GF-D8 (cell line): ENCODE measurements at places on chromosomes 6 and 20.

DNA sequence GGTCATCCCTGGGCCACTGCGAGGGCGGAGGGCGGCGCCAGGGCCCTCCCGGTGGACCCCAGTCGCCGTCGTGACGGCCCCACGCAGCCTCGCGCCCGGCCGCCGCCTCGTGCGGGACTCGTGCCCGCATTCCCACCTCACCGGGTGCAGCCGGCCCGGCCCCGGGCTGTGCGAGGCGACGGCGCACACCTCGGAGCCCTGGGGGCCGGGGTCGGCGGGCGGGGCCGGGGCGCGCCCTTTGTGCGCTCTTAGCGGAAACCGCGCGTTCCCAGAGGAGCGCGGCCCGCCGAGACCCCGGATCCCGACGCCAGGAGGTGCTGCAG is 5.5 kb upstream of the DLL1 start:
- DNase-seq, result no peak

DNA sequence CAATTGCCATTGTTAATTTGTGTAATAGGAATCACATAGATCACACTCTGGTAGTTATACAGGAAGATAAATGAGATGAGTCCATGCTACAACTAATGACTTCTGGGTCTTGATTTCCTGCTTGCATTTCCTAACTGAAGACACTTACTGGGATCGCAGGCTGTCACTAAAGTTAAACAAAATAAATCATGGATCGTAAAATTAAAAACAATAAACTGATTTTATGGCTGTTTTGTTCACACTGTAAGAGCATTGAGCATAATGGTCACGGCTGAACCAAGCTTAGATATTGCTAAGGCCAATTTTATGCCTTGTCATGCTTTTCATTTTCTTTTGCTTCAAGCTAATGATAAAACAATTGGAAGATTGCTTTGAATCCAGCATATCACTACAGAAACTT is 332.5 kb upstream of the CITED2 start:
- no peak for DNase-seq

DNA sequence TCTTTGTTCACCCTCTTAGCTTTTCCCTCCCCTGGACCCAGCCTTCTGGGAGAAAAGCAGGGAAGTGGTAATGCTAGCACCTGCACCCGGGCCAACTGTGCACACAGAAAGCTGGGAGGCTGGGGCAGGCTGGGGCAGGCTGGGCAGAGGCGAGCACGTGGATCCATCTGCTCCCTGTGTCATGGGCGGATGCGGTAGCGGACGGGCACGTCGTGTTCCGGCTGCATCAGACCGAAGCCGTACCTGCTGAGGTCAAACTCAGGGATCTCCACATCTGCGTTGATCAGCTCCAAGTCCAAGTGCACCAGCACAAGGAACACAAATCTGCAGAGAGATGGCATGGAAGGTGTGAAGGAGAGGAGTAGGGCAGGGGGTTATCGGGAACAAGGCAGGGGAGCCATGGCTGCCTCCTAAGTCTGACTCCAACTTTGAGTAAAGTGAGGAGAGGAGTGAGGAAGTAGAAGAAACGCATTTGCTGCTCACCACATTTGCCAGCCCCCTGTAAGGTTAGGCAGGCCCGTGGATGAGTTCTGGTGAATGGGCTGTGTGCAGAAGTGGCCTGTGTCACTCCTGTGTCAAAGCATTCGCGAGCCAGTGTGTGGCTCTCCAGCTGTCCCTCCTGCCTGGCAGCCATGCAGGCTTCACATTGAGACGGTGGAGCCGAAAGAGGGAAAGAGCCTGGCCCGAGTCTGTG is 25.4 kb upstream of the KCNB1 start:
- DNase-seq, result no peak

DNA sequence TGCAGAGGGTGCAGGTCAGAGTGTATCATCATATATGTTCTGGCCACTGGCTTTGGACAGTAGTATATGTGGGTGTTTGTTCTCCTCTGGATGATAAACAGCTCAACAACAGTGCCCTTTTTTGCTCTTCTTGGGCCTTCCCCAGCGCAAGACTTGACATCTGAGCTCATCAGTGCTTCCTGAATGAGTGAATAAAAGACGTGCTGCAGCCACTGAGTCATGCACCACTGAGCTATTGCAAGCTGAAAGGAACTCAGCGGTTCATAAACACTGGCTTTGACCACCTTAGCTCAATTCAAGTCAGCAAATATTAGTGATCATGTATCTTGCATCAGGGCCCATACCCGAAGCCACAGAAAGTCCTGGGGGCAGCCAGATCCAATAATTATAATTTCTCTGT is 105.3 kb upstream of the KCNG1 start:
- DNase-seq, result no peak

- no peak for DNase-seq
Observed at GRCh38 chr20:11248687-11249638, 575.2 kb upstream of the JAG1 start.

GRCh38 chr20:47127999-47128398 is 228.5 kb downstream of the ZMYND8 start:
- DNase-seq, result no peak

DNA sequence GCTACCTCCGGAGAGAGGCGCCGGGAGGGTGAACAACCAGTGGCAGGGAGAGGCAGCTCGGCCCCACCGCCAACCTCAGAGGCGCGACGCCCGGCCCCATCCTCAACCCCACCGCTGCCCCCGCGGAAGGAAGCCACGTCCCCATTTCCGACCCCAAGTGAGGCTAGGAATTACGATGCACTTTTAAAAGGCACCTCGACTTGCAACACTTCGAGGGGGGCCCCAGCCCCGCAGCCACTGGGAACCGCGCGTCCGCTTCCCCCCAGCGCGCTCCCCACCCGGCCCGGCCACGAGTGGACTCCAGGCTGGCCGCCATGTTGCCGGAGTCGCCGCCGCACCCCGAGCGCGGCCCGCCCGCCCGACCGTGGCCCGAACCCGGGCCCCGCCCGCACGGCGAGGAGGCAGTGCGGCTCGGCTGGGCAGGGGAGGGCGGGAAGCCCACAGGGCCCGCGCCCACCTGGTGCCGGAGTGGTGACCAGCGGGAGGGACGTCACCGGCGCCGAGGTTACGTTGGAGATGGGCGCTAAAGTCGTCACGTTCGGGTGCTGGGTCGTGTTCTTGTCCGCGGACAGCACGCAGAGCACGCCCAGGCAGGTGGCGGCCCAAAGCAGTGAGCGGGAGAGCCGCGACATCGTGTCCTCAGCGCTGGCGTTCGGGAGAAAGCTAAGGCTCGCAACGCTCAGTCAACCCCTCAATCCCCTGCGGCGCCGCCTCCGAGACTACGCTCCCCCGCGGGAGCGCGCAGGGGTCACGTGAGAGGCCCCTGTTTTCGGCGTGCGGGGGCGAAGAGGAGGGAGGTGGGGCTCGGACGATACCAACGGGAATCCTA is at the start of gene CD164:
TSS of gene CD164 (minus strand) at position 721 of the 829 bp plus-strand sequence. CDS start at position 632, 89 bp downstream.
- peak; percentile 86 for DNase-seq

DNA sequence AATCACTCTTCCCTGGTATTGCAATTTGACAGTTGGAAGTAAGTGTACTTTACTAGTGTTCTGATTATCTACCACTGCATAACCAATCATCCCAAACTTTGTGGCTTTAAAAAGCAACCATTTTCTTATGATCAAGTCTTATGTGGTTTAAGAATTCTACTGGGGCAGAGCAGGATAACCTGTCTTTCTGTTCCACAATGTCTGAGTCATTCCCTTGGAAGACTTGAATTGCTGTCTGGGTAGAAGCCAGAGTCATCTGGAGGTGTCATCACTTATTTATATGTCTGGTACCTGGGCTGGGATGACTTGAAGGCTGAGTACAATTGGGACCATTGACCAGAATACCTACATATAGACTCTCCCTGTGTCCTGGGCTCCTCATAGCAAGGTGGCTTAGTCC is 644.3 kb downstream of the HDGFL1 start:
- DNase-seq, result no peak

DNA sequence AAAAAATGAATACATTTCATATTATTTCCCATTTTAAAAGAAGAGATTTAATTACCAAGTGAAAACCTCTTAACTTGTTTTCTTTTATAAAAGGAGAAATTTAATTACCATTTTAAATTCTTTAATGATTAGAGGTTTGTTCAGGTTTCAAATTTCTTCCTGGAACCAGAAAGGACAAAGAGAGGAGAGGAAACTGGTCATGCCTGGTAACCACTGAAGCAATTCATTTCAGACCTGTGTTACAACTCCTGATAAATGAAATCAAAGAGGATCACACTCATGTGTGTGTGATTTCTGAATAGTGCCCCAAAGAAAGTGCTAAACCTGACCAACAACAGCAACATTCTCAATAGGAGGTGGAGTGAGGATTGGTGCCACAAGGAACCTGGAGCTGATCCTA is 12.6 kb upstream of the SLPI start:
- no peak for DNase-seq

- DNase-seq, result no peak
Observed at GRCh38 chr6:69594405-69594804, 202.4 kb downstream of the LMBRD1 start.

DNA sequence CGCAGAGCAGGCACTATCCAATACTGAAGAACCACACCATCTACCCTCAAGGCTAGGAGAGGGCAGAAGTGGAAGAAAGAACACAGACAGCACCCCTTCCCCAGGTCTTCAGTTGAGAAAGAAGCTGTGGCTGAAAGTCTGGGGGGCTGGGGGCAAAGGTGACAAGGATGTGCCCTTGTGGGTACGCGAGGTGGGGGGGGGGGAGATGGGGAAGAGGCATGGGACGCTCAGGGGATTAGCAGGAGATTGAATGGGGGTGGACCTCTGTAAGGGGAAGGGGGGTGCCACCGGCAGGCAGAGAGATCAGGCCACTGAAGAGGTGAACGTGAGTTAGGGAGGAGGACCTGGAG is 1.1 kb downstream of the B4GALT5 start:
- DNase-seq, result no peak

DNA sequence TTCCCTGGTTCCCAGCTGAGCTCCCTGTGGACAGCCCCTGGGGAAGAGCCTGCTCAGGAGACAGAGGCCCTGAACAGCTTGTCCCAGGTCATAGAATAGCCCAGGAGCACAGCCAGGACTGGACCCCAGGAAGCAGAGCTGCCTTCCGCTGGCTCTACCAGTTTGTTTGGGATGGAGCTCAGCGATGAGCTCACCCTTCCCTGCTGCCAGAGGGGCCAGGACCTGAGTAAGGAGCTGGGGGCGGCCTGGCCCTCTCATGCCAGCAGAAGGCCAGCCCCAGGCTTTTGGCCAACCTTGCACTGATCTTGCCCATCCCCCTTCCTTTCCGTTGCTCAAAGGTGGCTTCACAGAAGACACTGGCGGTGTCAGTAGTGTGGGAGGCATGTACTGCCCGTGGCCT is 17.5 kb downstream of the MMP24OS start:
- DNase-seq, result no peak

GRCh38 chr6:156474507-156475120 is 302.6 kb upstream of the ARID1B start:
- DNase-seq, result no peak

GRCh38 chr6:35703554-35703953 is 14.8 kb upstream of the FKBP5 start:
- DNase-seq, result no peak

- DNase-seq, result no peak
Observed at GRCh38 chr20:53296451-53297153, 297.0 kb downstream of the ZNF217 start.

GRCh38 chr20:18019068-18019467 is 38.6 kb downstream of the OVOL2 start:
- peak; percentile 6 for DNase-seq

DNA sequence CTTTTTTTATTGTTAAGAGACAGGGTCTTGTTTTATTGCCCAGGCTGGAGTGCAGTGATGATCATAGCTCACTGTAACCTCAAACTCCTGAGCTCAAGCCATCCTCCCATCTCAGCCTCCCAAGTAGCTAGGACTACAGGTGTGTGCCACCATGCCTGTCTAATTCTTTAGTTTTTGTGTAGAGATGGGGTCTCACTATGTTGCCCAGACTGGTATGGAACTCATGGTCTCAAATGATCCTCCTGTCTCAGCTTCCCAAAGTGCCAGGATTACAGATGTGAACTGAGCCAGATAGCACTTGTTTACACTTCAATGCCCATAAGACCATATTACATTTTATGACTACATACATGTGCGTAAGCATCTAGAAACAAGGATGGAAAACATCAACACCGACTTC is 18.1 kb downstream of the EIF2S2 start:
- DNase-seq, result no peak

DNA sequence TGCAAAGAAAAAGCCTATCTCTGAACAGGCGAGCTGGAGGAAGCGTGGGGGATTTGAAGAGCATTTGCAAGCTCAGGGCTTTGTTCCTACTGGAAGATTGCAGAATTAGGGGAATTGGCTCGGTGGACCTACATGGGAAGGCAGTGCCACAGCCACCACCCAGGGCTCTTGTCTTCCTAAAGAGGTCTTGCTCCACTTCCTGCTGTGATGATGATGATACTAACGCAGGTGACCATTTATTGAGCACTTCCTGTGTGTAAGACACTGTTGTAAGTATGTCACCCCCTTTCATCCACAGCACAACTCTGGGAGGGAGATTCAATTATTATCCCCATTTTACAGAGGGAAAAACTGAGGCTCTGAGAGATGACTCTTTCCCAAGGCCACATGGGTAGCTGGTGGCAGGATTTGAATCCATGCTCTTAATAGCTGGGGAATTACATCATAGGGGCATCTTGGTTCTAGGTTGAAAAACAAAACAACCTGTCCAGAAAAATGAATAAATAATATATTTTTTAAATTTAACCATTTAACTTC is 41.2 kb downstream of the BMP7 start:
- DNase-seq, result no peak

GRCh38 chr6:19994909-19995308 is 157.7 kb downstream of the ID4 start:
- DNase-seq, result no peak

GRCh38 chr20:47173596-47174216 is 182.8 kb downstream of the ZMYND8 start:
- DNase-seq, result no peak

DNA sequence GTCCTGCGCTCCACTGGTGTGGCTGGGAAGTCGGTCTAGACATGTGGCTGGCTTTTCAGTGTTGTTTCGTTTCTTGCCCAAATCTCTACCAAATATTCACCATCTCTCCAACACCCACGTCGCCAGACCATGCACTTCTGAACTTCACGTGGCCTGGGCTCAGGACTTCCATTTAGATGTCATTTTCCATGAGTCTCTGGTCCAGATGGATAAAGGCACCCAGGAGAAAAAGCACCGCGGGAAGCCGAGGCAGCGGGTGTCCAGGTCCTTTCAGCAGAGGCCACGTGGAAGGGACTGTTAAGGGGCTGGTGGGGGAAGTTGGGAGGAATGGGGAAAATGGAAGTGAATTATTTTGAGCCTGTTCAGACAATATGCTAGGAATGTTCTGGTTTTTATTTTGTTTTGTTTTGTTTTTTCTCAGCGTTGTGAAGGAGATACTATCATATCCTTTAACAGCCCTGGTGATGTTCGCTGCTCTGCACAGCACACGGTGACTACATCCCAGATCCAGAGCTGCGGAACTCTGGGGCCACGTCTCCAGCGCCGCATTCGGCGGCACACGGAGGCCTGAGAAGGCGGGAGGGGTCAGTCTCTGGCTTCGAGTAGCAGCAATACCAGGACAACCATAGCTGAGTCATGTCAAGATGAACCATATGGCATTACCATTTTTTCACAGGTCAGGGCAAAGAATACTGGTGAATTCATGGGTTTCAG is 230.3 kb downstream of the THBS2 start:
- DNase-seq, result no peak
